CD14-positive monocyte (primary cell): ENCODE measurements at places on chromosomes 3 and 15.
A peak's percentile ranks its signal among the peaks of the same experiment; 100 is the strongest.

DNA sequence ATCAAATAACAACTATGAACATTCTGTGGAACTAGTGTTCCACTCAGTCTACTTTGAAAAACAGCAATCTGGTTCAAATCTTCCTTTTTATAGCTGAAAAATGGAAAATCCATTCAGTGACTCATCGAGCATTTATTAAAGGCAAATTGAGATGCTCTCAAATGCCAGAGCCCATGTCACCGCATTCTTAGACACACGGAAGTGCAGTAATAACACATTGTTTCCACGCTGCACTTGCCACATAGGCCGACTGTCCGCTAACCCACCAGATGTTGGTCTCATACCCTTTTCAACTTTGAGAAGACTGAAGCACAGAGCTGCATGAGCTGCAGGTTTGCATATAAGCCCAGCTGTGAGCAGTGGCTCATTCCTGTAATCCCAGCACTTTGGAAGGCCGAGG, 95.9 kb downstream of the TMEM266 start:
- no peak for DNase-seq

DNA sequence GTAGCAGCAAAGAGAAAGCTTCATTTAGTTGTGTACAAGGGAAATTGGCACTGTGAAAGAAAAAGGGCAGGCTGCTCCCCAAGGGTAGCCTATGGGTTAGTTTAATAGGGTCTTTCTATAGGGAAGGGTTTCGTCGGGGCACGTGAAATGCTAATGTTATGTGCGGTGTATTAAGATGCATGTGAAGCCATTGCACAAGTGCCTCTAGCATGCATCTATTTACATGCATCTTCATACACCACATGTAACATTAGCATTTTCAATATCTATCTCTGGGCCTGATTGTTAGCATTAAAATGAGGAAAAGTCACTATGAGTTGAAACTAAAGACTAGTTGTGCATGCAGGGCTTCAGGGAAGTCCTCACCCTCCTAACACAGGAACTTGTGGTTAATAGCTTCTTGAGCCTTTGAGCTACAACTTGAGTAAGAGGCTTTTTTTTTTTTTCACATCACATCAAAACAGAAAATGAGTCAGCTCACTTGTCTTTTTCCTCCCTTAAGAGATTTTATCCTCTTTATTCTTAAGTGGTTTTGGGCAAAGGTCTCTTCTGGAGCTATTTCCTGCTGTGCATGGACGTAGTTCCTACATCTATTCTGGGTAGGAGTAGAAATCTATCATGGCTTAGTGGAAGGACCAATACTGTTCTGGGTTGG, 613.4 kb downstream of the ZPLD1 start:
- peak; percentile 47 for DNase-seq

DNA sequence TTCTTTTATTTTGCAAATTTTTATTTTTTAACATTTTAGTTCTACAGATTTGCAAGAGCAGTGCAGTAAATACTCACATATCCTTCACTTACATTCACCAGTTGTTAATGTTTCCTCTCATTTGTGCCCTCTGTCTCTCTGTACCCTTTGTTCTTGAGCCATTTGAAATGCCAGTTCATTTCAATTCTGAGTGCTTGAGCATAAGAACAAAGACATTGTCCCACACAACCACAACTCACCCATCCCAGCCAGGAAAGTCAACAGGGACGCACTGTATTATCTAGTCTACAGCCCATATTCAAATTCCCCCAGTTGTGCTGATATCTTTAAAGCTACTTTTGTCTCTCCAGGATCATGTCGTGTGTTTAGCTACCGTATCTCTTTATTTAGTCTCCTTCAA, 141.4 kb upstream of the SLC6A11 start:
- DNase-seq, result no peak

DNA sequence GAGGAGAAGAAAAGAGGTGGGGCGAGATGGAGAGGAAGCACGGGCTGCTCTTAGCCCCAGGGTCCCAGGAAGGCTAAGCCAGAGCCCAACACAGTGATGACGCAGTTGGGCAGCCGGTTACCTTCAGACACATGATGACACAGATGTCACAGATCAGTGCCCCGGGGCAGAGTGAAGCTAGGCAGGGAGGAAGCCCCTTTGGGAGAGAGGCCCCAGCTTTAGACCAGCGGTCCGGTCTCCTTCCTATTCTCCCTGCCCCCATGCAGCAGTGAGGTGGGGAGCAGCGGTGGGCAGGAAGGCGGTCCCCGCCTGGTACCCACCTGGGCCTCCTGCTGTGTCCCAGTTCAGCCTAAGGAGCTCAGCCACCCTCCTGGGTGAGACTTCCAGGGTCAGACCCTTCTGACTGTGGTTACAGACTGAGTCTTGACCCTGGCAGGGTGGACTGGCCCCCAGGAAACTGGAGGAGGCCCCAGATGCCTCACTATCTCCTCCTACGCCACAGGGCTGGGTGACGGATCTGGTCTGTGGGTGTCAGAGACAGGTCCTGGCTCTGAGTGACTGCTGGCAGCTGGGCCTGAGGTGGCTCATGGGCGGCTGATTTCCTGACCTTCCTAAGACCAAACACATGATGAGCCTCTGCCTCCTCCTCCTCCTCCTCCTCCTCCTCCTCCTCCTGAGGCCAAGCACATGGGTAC, 38.8 kb upstream of the LINGO1 start:
- no peak for DNase-seq

GRCh38 chr15:78174401-78174800, 25.2 kb downstream of the IDH3A start:
- DNase-seq, result no peak

- DNase-seq, result no peak
Observed at GRCh38 chr3:32501783-32502117, 902 bp downstream of the CMTM6 start.

DNA sequence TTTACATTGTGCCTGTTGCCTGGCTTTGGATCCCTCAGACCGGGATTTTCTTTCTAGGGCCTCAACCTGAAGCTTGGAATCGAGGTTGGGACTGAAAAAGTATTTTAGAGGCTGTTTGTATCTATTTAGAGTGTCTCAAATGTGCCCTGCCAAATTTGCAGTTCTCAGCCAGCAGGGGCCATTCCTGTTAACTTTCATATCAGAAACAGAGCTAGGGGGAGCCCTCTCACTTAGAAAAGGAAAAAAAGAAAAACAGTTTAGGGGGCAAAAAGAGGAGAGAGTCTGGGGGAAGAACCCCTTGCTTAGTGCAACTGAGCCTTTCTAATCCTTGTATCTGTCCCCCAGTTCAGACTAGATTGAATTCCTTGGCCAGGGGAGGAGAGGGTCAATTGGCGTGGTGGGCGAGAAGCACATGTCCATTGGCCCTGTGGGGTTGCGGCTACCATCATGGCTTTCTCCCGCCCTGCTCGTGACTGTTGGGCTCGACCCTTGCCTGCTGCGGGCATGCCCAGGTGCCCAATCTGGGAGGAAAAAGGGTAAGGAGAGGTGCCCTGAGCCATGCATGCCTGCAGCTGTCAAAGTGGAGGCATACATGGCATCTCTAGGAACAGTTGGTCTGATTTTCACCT, 101.6 kb downstream of the CFAP44 start:
- no peak for DNase-seq

DNA sequence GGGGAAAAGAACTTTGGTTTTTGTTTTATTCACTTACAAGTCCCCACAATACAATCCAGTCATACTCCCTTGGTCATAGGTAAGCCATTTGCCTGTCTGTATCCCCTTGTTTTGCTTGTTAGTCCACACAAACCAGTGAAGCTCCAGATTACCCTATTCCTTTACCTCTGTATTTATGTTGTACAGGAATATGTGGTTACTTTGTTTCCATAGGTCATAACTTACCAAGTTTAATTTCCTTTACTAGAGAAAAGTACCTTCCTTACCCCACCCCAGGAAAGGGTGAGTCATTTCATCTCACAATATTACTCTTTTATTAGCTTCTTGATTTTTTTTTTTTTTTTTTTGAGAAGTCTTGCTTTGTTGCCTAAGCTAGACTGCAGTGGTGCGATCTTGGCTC, 113.4 kb upstream of the LRRFIP2 start:
- DNase-seq, result no peak

GRCh38 chr3:14125193-14126016, 553 bp downstream of the TMEM43 start:
- peak; percentile 77 for DNase-seq

DNA sequence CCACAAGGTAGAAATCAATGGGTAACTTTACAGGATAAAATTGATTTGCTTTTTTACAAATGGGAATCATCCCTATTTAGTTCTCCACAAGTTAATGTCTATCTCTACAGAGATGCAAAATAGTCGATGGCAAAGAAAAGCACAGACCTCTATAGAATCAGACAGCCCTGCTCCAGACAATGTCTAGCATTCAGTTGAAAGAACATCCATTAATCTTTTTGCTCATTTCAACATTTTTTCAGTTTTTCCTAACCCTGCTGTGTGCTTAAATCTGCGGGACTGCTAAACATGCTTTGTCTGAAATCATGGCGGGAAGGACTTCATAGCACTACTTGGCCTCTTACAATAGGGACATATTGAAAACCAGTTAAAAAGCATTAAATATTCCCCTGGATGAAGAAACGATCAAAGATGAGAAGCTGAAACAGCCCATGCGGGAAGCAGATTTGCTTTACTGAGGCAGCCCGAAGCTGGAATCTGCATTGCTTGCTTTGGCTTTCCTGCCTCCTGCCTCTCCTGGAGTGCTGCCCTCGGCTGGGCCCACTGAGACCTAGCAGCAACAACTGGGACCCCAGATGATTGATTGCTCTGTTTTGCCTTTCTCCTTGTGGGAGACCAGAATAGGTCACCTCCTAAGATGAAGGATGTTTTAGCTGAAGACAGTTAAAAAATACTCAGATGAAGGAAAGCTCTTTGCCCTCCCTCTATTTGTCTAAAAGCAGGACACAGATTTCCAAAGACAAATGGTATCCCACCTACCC, 38.5 kb upstream of the RASGRP1 start:
- no peak for DNase-seq

- no peak for DNase-seq
Observed at GRCh38 chr15:69647142-69647513, 194.5 kb downstream of the RPLP1 start.

- no peak for DNase-seq
Observed at GRCh38 chr3:98800401-98800800, 37.3 kb downstream of the ST3GAL6 start.

GRCh38 chr15:40354408-40355171, 3.4 kb upstream of the DISP2 start:
- no peak for DNase-seq

GRCh38 chr3:137761563-137762503, 2.3 kb upstream of the SOX14 start:
- no peak for DNase-seq

- no peak for DNase-seq
Observed at GRCh38 chr3:81496407-81497104, 264.9 kb downstream of the GBE1 start.
